ENCODE measurements at places on chromosomes 1 and 21. TPM values are rescaled to one million over a fixed set of nuclear protein-coding genes. Genes with fewer than 3 reads are reported as not detected.

DNA sequence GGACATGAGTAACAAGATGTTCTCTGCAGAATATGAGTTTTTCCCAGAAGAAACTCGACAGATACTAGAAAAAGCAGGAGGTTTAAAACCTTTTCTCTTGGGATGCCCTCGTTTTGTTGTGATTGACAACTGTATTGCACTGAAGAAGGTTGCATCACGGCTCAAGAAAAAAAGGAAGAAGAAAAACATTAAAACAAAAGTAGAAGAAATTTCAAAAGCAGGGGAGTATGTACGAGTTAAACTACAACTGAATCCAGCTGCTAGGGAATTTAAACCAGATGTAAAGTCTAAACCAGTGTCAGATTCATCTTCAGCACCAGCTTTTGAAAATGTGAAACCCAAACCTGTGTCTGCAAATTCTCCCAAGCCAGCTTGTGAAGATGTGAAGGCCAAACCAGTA, 92.5 kb downstream of the TTC3 start:
- no peak for DNase-seq

DNA sequence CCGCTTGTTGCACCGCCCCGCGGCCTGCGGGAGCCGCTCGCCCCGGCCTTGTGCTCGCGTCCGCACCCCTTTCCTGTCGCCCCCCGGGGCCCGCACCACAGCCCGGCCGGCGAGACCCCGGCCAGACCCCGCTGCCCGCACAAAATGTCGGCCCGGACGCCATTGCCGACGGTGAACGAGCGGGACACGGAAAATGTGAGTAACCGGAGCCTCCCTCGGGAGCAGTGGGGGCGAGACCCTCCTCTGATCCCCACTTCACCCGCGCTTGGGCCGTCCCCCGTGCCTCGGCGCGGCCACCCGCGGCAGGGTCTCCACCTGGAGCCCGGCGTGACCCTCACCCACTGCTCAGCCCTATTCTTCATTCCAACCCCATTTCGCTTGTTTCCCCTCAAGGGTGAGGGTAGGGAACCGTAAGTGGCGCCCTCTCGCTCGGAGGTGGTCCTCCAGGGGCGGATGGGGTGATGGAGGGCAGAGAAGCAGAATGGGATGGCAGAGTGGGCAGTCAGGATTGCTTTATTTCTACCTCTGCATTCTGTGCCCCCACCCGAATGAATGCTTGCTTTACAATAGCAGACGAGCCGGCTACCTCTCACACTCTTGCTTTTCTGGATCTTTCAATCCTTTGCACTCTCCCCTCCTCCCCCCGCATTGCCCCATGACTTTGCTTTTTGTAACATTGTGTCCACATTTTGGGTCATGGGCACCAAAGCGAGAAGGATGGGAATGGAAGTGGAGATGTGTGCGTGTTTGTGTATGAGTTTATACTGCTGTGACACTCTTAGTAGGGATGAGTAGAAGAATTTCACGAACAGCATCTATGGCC, 954 bp downstream of the MARK1 start:
- peak; percentile 13 for DNase-seq

- DNase-seq, result no peak
Observed at GRCh38 chr1:95561346-95561745, 327.3 kb downstream of the RWDD3 start.

DNA sequence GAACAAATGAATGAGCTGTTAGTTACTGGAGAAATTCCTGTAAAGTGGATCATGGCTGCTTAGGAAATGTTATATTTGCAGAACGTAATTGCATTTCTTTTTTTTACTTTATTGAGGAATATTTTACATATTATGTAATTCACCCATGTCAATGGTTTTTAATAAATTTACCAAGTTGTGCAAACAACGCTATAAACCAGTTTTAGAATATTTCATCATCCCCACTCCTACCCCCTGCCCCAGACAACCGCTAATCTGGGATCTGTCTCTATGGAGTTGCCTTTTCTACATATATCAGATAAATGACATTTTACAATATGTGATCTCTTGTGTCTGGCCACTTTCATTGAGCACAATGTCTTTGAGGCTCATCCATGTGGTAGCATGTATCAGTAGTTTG, 4.3 kb upstream of the IFFO2 start:
- DNase-seq, result no peak

DNA sequence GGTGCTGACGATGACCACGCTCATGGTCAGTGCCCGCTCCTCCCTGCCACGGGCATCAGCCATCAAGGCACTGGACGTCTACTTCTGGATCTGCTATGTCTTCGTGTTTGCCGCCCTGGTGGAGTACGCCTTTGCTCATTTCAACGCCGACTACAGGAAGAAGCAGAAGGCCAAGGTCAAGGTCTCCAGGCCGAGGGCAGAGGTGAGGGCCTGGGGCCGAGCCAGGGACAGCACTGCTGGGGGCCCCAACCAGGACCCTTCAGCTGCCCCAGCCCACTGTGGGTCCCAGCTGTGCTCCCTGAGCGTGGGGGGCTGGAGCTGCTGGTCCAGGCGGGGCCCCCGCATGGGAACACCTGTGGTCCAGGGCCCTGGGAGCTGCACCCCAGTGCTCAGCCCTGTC, 10.4 kb downstream of the GABRD start:
- DNase-seq, result no peak

DNA sequence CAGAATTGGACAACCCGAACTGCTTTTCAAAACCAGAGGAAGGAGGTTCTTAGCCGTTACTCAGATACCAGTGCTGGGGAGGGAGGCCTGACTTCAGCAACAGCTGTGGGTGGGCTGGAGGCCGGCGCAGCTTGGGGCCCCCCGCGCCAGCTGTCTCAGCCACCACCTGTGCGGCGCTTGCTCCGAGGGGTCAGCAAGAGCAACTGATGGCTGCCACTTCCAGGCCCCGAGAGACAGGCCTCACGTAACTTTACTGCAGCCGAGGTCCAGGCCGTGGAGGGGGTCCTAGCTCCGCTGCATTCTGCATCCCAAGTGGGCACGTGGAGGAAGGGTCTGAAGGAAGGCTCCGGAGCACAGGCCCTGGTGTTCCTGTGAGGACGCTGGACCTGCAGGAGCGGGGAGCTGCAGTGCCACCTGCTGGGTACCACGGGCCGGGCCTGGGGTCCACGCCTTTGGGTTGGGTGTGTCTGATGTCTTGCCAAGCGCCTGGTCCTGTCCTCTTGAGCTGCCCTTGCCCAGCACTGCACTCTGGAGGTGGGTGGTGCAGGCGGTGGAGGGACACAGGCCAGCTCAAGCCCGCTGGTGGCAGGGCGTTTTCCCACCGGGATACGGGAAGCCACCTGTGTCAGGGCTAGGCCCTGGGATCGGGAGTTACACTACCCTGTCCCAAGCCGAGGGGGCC, 9.8 kb downstream of the THAP3 start:
- DNase-seq, result peak; percentile 42

GRCh38 chr1:1216770-1217620, 3.0 kb upstream of the TNFRSF4 start:
- DNase-seq, result no peak

TSPAN2 gene
- total RNA-seq, result 5.4 TPM

FMOD gene
- 0.35 TPM for total RNA-seq

OPRD1 gene
- 3.9 TPM for total RNA-seq

OR2T11 gene
- not detected for total RNA-seq

ZNF648 gene
- total RNA-seq, result 0.77 TPM
